ENCODE measurements at places on chromosomes 2 and 18.

- no peak for DNase-seq
Observed at GRCh38 chr2:232203936-232204335, 174.6 kb upstream of the ALPP start.

DNA sequence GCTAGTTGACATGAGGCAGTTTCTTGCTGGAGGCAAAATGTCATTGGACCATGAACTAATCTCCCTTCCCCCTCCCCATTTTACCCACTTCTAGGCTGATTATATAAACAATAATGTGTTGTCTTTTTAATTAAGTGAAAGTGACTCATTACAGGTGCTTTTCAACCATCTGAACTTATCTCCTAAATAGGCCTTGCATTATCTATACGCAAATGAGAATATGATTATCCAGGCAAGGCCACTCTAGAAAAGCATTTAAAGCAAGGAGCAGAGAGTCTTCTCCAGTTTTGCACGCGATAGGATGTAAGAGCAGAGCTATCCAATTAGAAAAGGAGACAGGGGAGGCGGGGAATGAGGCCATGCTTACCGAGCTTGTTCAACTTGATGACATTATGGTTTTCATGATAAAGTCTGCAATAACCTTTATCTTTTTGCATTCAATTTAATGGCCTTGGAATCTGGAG lies 286.1 kb upstream of the SIX3 start:
- DNase-seq: no peak

DNA sequence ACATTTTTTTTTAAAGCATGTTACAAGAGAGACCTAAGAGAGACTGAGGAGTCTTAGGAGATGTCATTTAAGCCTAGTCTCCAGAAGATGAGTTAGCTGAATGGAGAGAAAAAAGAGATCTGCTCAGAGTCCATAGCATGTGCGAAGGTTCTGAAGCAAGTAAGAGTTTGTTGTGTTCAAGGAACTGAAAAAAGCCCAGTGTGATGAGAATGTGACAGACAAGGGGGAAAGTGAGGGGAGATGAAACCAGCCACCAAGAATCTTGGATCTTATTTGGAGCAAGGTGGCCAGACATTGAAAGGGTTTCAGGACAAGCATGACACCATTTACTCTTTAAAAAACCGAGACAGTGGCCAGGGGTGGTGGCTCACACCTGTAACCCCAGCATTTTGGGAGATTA lies 5.2 kb upstream of the MOB1A start:
- no peak for DNase-seq

DNA sequence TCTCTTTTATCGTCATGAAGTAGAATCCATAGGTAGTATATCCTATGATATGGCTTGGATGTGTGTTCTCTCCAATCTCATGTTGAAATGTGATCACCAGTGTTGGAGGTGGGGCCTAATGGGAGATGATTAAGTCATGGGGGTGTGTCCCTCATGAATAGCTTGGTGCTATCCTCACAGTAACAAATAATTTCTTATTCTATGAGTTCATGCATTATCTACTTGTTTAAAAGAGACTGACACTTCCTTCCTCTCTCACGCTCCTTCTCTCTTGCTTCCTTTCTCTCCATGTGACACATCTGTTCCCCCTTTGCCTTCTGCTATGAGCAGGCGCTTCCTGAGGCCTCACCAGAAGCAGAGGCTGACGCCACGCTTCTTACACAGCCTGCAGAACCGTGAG lies 165.6 kb downstream of the MREG start:
- DNase-seq: no peak

DNA sequence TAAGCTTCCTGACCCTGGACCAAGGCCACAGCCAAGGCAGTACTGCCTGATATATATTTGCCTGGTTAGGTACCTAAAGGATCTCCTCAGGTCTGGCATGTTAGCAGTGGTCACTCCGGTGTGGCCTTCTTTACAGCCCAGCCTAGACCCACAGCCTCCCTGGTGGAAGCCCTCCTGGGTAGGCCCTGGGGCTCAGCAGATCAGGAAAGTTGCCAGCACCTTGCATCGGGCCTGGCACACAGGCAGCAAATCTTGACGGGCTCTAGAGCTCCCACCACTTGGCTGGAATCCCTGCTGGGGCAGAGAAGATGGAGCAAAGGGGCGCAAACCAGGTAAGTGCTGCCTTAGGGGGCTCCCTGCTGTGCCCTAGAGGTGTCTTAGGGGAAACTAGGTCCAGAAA lies 40.9 kb upstream of the ATP6V1B1 start:
- no peak for DNase-seq

DNA sequence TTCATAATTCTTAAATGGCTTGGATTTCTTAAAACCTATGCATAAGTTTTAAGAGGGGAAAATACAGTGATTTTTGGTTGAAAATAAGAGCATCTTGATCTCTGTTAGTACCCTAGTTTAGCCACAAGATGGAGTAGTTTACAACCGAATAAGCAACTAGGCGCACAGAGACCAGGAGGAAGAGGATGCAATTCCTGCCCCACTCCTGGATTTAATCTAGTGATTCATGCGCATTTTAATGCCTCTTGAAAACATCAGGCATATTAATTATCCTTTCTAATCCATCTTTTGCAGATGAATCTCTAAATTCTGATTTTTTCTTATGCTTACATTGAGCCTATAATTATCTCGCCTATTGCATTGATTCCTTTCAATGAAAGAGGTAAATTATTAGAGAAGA lies 76.7 kb downstream of the MRPS9 start:
- peak; percentile 56 for DNase-seq

GRCh38 chr2:187446711-187447110 lies 1.3 kb downstream of the CALCRL start:
- DNase-seq: no peak

- no peak for DNase-seq
Observed at GRCh38 chr2:7956126-7956689, 725.6 kb upstream of the ID2 start.

GRCh38 chr2:183519371-183520056 lies 395.3 kb downstream of the NUP35 start:
- peak; percentile 46 for DNase-seq

GRCh38 chr2:99081891-99082290 lies 59.6 kb upstream of the C2orf15 start:
- DNase-seq: no peak

- no peak for DNase-seq
Observed at GRCh38 chr2:217415316-217415715, 555.5 kb upstream of the TNP1 start.

- no peak for DNase-seq
Observed at GRCh38 chr18:63079114-63079513, 240.5 kb downstream of the BCL2 start.

DNA sequence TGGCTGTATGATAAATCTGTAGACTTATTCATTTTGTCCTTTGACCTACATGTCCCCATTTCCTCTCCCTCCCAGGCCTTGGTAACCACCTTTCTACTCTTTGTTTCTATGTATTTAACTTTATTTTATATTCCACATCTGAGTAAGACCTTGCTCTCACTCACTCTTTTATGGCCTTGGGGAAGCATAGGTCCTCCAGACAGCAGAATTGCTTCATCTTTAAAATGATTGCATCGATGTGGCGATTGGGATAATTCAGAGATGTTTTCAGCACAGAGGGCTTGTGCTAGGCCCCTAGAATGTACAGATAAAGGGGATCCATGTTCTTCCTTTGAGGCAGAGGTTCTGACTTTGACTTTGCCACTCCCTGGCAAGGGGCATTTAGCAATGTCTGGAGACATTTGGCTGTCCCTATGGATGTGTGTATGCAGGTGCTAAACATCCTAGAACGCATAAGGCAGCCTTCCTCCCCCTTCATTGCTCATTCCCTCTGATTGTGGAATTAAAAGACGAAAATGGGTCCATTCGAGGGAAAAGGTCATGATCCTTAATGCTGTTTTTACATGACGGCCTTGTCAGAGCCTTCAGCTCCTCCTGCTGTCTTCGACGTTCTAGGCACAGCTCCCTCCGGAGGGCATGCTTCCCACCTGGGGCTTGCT lies 1.2 kb upstream of the GPR39 start:
- peak; percentile 42 for DNase-seq

DNA sequence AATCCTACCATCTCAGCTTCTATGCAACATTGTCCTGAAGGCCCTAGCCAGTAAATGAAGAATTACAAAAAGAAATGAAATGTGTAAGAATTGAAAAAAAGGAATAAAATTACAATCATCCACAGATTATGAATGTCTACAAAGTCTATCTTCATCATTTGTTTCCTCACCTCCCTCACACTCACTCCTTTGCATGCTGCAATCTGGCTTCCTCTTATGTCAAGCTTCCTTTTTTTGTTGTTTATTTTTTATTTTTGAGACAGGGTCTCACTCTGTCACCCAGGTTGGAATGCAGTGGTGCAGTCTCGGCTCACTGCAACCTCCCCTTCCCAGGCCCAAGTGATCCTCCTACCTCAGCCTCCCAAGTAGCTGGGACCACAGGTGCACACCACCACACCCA lies 129.0 kb downstream of the CABYR start:
- DNase-seq: no peak

- DNase-seq: no peak
Observed at GRCh38 chr2:223537115-223537514, 65.0 kb downstream of the SCG2 start.

- no peak for DNase-seq
Observed at GRCh38 chr18:12606592-12607315, 51.2 kb downstream of the SPIRE1 start.

DNA sequence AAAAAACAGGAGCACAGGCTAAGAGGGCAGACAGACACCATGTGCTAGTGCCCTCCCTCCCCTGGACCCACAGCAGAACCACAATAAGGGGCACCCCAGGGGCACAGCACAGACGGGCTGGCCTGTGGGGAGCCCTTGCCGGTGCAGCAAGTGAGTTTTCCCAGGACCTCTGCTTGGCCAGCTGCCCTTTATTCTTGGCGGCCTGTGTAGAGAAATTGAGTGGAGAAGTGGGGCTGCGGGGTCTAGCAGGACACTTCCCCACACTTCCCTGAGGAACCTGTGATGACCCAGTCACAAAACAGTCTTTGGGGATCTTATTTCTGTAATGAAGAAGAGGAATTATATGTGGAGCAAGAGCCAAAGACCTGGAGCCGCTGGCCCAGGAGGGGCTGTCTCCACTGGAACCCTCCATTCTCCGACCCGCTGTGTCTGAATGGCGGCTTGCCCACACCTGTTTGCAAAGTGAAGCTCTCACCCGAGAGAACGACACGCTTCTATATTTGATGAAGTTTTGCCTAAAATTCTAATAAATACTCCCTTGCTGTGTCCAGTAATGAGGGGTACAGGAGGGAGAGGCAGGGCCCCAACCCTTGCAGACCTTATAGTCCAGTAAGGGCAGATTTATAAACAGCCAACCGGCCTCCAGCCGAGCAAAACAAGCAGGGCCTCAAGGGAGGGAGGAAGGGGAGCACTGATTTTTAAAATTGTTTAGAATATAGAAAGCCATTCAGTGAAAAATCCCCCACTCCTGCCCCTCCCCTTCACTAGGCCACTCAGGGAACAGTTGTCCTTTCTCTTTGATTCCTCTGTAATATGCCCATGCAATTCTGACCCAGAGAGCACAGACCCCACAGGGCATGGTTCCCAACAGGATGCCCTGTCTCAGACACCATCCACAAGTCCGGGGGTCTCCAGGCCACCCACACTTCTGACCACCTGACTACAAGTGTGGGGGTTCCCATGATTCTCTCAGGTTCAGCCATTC lies 44.7 kb upstream of the SNED1 start:
- DNase-seq: no peak

DNA sequence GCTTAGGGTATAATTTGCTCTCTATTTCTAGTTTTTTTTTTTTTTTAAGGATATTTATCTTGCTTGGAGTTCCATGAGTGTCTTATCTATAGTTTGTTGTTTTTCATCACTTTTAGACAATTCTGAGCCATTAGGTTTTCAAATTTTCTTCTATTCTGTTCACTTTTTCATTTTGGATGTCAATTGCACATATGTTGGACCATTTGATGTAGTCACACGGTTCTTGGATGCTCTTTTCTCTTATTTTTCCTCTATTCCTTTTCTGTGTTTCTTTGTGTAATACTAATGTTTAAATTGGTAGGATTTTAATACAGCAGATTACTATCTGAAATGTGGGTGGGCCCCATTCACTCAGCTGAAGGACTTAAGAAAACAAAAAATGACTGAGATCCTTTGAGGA lies 292.6 kb downstream of the CALCRL start:
- no peak for DNase-seq

- DNase-seq: no peak
Observed at GRCh38 chr2:212727751-212728150, 189.1 kb upstream of the ERBB4 start.

DNA sequence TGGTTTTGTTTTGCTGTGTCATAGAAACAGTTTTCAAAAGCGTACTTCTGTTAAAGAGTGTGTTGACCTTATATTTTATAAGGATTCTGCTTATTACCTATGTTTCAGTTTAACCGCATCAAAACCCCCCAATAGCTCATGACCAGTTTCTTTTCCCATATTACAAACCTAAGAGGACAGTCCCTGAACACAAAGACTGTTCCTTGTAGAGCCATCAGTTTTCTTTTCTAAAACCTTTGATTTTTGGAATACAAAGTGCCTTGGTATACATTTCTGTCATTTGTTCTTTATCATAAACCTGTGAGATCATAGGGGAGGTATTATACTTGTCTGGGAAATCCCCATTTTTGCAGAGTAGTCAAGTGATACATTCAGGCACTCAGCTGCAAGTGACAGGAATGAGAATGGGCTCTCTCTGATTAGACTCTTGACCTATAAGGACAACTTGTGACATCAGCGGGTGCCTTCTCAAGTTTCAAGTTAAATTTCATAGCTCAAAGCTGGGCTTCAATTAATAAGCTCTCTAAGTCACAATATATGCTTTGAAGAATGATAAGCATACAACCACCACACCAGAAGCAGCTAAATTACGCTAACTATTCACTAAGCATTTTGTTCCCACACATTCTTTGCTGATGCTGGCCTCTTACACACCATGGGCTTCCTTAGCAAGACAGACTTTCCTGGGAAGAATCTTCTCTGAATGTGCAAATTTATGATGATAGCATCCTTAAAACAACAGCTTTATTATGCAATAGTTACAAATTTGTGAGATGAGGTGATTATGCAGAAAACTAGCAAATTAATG lies 97.5 kb upstream of the CD302 start:
- no peak for DNase-seq

GRCh38 chr2:78351208-78351607 lies 674.3 kb upstream of the REG3G start:
- DNase-seq: peak; percentile 9

GRCh38 chr2:95159690-95160449 lies at the start of gene ZNF514:
ZNF514 (minus strand) TSS chr2:95159848; CDS start chr2:95153253, 6,595 bp downstream.
- peak; percentile 28 for DNase-seq

Data from NCI-H1092 treated with DMSO at 0.1 percent for 48 hours (cell line).